ENCODE measurements at places on chromosomes 5 and 9.
A peak's percentile ranks its signal among the peaks of the same experiment; 100 is the strongest.

GRCh38 chr5:168842571-168843205 lies 263.5 kb upstream of the PANK3 start:
- no peak for DNase-seq

DNA sequence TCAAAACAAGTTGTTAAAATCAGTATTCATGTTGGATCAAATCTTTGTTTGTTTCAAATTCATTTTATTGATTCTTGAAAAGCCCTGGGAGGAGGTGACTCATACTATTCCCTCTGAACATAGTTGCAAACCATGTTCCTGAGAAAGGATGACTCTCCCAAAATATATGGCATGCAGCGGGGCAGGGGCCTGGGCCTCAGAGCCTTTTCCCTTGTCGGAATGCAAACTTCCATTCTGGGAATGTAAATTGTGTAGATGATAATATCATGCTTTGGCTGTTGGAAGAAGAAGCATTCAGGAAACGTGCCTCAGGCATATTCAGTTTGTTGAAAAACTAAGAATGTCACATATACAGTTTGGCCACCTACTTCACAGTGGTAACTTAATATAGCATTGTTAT lies 242.0 kb downstream of the AUH start:
- peak; percentile 48 for DNase-seq

- no peak for DNase-seq
Measured at GRCh38 chr9:2605246-2605645, 16.3 kb upstream of the VLDLR start.

DNA sequence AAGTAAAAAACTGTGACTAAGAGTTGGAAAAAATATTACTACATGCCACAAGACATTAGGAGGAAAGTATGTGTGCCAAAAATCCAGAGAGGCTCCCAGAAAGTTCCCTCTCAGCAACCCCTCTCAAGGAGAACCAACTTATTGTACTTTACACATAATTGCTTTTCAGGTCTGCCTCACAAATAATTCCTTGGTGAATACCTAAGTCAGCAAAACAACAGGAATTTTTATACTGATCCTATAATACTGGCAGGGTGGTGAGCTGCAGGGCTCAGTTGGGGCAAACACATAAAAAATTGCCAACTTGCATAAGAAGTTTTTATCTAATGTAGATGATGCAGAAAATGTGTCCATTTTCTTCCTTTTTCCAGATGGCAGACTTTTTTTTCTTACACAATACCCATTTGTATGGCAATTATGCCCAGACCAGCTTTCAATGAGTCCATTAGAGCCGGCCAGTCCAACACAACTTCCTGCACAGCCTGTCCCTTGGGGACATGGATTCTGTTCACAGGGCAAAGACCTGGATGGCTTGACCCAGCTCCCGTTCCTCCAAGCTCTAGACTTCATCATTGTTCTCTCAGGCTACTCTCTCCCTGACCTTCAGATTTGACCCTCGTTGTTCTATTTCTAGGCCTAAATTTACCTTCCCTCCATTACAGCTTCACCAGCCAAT lies 31.3 kb downstream of the MARCHF3 start:
- DNase-seq: no peak

DNA sequence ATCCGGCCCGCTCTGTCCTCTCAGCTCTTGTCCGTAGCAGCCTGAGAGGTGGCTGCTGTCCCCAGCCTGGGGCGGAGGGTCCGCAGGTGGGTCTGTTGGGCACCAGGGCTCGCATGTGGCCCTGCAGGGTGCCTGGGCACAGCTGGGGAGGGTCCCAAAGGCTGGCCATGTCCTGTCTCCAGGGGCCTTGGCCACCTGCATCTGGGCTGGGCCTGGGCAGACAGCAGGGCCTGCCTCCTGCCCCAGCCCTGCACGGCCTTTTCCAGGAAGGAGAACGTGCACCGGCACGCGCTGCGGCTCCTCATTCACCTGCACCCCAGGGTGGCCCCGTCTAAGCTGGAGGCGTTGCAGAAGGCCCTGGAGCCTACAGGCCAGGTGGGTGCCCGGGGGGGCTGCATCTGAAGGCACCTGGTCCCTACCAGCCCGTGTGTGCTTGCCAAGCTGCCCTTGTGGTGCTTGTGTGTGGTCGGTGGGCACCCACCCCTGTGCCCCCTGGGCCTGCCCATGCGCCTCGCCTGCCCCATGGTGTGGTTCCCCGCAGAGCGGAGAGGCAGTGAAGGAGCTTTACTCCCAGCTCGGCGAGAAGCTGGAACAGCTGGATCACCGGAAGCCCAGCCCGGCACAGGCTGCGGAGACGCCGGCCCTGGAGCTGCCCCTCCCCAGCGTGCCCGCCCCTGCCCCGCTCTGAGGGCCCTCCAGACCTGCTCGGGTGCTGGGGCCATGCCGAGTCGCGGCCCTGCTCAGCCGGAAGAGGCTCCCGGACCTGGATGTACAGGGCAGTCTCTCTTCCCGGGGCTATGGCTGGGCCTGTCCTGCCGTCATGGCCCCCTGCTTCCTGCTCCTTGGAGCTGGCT lies 5.1 kb upstream of the TOR4A start:
- no peak for DNase-seq

GRCh38 chr5:62152394-62153087 lies 153.5 kb upstream of the KIF2A start:
- DNase-seq: peak; percentile 12

GRCh38 chr9:4146293-4146692 lies 153.6 kb downstream of the GLIS3 start:
- DNase-seq: no peak

GRCh38 chr5:81187885-81188284 lies 45.2 kb upstream of the CKMT2 start:
- no peak for DNase-seq

Data from epithelial cell of esophagus (primary cell).